ENCODE measurements at places on chromosomes 16 and 17.

- DNase-seq = no peak
Measured at GRCh38 chr16:20310421-20311395, 16.6 kb downstream of the GP2 start.

GRCh38 chr16:51302042-51302441 lies 151.0 kb upstream of the SALL1 start:
- DNase-seq = no peak

GRCh38 chr17:17401271-17401781 lies 75.5 kb upstream of the MED9 start:
- DNase-seq = no peak

GRCh38 chr17:57210224-57210553 lies 46.1 kb upstream of the MSI2 start:
- no peak for DNase-seq

- DNase-seq = no peak
Measured at GRCh38 chr17:80253631-80254395, 6.8 kb upstream of the RNF213 start.

DNA sequence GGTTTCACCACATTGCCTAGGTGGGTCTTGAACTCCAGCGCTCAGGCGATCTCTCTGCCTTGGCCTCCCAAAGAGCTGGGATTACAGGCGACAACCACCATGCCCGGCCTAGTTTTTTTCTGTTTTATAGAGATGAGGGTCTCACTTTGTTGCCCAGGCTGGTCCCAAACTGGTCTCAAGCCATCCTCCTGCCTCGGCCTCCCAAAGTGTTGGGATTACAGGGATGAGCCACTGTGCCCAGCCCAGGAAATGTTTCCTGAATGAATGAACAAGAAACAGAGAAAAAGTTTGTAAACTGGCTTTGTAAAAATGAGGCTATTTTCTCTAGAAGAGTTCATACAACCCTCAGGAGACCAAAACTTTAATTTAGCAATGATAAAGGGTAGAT lies 68.0 kb downstream of the WWP2 start:
- DNase-seq = no peak

DNA sequence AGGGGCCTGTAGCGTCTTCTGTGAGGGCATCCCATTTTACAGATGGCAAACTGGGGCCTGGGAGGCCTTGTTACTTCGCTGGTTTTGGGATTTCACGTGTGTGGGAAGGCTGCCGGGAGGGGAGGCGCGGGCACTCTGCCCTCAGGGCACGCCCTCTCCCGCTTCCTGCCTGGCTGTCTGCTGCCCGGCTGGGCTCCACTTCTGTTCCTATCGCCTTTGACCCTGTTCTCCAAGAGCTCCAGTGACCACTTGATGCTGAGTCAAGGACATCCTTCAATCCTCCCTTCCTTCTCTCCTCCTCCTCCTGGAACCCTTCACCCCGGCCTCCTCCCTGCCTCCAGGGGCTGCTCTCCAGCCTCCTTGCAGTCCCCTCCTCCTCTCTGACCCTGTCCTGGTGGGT lies 16.0 kb downstream of the SPNS3 start:
- DNase-seq = no peak

- no peak for DNase-seq
Measured at GRCh38 chr16:17748044-17748719, 277.4 kb upstream of the XYLT1 start.

- no peak for DNase-seq
Measured at GRCh38 chr17:70271200-70271599, 101.9 kb downstream of the KCNJ2 start.

GRCh38 chr17:60173304-60173819 lies 23.6 kb downstream of the CA4 start:
- no peak for DNase-seq

GRCh38 chr16:734981-735881 lies 5.6 kb downstream of the CIAO3 start:
- DNase-seq = no peak

DNA sequence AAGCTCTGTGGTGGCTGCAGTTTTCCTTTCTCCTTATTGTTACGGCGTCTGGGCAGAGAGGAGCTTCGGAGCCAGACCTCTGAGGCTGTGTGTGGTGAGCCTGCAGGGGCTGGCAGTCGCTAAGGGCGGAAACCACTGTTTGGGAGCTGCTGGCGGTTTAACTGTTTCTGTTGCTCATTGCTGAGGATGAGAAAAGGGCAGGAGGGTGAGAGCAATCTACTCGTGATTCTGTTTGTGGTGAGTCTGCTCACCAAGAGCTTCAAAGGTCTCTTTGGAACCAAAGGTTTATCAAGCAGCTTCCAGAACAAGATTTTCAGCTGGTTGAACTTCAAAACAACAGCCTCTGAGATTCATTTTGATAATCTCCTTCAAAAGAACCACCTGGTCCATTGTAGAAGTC lies 143.9 kb downstream of the ANKFN1 start:
- DNase-seq = peak; percentile 66

GRCh38 chr16:79991969-79992368 lies 391.4 kb upstream of the MAF start:
- DNase-seq = no peak

- peak; percentile 4 for DNase-seq
Measured at GRCh38 chr17:83196024-83196365, 116.6 kb downstream of the METRNL start.

DNA sequence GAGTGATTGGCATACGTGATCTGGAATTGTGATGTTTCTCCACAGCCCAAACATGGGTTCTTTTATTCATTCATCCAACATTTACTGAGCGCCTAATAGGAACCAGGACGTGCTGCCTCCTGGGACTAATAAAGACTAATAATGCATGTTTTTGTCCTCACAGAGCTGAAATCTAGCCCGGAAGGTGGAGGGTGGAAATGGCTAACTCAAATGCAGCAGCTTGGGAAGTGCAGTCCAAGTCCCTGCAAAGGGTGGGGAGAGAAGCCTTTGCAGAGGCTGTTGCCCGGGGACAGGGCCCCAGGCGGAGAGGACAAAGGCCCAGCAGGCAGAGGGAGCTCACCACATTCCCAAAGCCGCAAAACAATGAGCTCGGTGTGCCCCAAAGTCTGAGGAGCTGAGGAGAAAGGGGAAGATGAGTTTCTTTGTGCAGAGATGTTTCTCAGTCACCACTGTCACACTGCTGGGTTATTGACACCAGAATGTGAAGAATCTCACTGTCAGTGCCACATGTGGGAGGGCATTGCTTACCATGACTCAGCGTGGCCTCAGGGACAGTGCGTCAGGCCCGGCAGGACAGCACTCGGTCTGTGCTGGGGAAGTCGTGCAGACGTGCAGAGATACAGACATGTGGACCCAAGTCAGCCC lies 118.2 kb upstream of the CHMP6 start:
- DNase-seq = no peak

GRCh38 chr16:84979516-84979915 lies 31.8 kb downstream of the ZDHHC7 start:
- DNase-seq = no peak

DNA sequence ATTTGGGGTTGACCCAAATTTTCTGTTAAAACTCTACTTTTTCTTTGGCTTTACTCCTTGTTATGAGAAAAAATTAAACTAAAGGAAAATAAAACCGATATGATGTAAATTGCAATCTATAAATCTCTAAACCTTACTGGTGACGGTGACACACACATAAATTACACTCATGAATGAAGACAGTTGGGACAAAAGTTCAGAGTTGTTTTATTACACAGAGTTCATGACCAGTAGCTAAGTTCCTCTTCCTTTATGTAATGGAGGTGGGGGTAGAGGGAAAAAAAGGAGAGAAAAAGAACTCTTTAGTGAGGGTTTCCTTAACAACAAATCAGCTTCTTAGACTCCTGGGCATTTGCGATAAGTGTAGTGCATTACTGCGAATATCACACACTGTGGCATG lies 220.7 kb downstream of the KCNJ2 start:
- DNase-seq = no peak

- peak; percentile 43 for DNase-seq
Measured at GRCh38 chr17:68089881-68090280, 54.3 kb downstream of the KPNA2 start.

DNA sequence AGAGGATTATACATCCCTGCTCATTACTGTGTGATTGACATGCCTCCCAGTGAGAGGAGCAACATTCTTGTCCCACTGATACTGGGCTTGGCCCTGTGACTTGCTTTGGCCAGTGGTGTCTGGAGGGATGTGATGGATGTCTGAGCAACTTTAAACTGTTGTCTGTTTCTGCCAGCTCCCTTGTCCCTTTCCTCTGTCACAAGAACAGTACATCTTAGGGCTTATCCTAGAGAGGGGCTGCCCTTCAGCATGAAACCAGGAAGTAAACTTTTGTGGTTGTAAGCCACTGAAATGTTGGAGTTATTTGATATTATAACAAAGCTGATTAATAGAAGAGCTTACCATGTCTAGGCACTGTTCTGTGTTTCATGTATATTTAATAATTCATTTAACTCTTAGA lies 82.9 kb upstream of the GPRC5B start:
- DNase-seq = no peak

GRCh38 chr17:37111329-37111728 lies 162.6 kb downstream of the AATF start:
- DNase-seq = no peak

- no peak for DNase-seq
Measured at GRCh38 chr17:51796026-51796425, 362.5 kb downstream of the CA10 start.

DNA sequence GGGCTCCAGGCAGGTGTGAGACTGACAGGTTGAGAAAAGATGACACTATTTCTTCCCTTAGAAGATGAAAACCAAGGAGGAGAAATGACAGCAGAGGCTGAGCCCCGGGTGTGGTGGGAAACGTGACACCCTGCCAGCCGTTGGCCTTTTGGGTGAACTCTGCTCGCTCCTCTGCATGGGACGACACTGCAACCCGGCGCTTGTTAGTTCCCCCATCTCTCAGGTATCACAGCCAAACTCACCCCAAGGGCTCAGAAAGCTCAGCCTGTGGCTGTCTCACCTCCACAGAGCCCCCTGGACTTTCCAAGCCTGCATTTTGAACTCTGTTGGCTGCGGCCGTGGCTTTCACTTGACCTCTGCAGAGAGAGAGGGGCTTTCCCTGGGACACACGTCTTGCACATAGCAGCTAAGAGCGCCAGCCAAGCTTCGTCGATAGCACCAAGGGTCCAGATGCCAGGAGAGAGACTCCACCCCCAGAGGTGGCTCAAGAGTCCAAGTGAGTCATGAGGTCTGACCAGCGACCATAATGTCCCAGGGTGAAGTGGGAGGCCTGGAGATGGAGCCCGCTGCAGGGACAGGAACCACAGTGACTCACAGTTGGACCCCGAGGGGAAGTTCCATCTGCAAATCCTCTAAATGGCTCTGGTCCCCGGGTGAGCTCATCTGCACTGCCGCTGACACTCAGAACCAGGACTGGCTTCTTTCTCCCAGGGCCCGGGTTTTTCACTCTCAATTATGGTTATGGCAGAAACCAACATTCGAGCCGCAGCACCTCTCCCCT lies 301.9 kb downstream of the SOX9 start:
- peak; percentile 48 for DNase-seq

DNA sequence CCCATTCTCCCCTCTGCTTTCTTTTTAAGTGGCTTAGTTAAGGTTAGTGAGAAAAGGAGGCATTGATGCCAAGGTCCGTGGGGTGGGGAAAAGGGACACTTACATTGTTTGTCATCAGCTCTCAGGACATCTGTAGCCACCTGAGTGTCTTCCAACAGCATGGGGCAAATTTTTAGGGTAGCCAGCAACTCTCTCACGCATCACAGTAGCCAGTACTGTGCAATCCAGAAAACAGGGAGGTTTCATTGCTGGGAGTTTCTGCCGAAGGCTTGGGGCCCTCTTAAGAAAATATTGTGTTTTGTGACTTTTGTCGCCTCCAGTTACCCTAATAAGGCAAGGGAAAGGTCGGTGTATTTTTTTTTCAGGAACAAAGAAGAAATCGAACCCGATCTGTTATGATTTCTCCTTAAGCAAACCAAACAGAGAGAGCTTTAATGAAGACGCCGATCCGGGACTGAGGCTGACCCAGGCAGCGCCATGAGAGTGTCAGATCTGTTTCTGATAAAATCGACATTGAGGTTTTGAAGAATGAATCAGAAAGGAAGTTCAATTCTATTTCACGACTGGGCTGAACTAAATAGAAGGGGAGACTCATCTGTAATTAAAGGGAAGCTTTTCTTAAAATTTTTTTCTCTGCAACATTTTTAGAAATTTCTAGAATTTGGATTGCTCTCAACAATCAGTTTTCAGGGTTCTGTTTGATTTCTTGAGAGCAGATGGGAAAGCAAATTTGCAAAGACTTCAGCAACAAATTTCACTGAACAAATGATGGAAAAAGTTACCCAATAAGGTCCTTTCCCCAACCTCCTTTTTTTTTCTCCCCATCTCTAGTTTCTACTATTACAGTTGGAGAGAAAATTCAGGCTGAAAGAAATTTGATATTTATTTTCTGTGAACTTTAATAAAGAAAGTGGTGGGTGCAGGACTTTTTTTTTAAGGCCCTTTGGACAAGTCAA lies 144.7 kb upstream of the IRX3 start:
- no peak for DNase-seq

DNA sequence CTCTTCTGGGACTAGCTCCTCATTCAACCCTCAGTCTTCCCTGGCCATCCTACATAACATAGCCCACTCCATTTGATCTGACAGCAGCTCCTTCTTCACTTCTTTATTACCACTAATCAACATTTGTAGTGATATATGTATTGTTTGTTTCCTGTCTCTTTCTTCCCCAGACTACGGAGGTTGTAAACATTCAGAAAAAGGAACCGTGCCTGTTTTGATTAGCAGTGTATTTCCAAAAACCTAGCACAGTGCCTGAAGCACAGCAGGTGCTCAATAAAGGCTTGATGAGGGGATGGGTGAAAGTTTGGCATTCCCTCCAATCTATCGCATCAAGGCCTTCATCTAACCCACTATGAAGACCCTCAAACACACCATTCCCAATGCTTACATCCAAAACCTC lies 150.8 kb downstream of the XYLT1 start:
- no peak for DNase-seq

DNA sequence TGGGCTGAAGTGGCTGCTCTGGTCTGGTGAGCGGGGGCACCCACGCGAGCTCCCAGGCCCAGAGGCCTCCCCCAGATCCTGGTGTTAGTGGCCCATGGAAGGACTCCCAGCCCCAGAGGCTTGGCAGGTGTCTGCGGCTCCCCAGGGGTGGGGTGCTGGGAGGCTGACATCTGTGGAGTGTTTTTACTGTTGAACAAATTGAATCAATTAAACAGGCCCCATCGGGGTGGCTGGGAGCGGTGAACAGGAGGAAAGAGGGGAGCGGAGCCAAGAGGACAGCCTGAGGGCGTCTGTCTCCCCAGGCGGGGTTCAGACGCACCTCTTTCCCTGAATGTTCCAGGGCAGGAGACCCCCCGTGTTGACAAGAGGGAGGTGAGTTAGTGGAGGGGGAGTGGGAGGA lies 29.9 kb downstream of the ACTG1 start:
- no peak for DNase-seq

DNA sequence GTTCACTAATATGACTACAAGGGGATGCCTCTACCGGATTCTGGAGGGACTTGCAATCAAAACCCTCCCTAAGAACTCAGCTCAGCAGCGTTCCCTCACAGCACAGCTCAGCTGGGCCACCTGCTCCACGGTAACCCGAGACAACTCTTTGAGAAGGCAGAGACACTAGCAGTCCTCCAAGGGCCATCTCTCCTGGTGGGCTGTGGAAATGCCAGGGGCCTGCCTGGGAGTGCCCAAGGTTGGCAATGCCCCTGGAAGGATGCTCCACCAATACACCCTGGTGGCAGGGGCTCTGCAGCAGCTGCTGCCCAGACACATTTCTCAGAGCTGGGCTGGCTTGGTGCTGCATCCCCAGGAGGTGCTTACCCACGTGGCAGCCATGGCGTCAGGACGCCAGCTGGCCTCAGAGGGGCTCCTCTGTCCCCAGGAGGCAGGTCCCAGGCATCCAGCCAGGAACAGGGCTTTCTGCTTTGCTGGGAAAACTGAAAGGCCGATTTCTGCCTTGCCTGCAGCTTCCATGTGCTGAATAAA lies 16.5 kb downstream of the CDIP1 start:
- no peak for DNase-seq

Data from activated naive CD4-positive, alpha-beta T cell treated with anti-CD3 and anti-CD28 coated beads for 36 hours (primary cell).